Thoracic aorta (tissue), 2 donors: ENCODE measurements at places on chromosomes 13 and 19.

DNA sequence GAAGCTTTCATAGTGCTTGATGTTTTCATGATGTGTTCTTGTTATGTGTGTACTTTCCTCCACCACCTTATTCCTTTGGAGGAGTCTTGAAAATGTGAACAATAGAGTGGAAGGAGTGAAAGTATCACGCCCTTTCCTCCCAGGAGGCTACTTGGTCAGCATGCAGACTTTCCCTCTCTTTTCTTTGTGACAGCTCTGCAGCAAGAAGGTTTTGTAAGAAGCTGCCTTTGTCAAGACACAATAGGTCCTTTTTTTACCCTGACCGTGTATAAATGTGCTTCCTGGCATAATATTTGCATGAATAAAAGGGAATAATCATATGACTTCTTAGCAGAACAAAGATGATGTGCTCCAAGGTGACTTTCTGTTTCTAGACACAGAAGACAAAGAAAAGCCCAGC, 882.6 kb upstream of the SLITRK5 start:
- DNase-seq = no peak

DNA sequence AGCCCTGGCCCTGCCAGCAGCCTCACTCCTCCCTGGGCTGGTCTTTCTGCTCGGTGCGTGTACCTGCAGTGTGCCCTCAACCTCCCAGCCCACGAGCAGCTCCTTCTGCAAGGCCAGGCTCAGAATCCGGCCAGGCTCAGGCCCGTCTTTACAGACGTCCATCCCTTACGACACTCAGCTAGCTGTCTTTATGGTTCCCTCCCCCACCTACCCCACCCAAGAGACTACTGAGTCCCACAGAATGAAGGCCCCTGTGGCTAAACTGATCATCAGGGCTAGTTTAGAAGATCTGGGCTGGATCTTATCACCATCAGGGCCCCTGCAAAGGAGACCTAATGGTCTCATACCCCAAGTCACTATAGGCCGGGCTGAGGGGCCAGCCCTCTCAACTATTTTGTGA, 10.7 kb downstream of the TMEM150B start:
- no peak for DNase-seq

DNA sequence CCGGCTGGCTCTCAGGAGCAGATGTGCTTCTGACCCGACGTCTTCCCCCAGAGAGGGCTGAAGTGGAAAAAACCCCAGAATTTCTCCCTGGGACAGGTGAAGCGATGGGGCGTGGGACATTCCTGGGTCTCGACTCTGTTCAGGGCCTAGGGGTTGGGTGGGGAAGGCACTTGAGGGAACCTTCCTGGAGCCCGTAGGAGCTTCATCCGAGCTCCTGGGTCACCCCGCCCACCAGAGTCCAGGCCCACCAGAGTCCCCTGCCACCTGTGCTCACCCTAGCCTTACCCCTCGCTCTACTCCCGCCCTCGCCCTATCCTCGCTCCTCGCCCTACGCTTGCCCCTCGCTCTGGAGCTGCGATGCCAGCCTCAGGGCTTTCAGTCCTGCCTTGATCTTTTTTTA, 23.2 kb downstream of the EPN1 start:
- no peak for DNase-seq

DNA sequence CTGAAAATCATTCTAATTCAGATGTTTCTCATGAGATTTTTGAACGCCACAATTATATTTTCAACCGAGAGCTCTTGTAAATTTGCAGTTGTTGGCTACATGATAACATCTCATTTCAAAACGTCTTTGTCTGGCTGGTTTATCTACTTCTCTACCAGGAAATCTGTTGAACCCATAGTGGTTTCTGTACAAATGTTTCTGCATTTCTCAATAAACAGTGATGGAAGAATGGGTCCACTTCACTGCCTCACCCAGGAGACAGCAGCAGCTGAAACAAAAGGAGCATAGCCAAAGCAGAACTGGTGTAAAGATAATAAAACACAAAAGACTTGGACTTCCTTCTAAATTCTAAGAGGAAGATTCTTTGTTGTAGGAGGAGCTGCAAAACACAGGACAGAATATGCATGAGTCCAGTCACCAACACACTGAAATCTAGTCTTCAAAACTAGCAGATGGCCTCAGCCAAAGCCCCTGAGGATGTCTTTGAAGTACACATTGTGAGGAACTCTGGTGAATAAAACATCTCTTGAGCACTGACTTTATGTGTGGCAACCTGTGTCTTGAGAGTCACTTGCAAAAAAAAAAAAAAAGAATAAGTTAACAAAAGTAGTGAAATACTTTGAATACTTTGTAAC, 68.6 kb upstream of the FGF14 start:
- DNase-seq = no peak

- DNase-seq = no peak
Measured at GRCh38 chr19:5074407-5074806, 105.5 kb downstream of the KDM4B start.

DNA sequence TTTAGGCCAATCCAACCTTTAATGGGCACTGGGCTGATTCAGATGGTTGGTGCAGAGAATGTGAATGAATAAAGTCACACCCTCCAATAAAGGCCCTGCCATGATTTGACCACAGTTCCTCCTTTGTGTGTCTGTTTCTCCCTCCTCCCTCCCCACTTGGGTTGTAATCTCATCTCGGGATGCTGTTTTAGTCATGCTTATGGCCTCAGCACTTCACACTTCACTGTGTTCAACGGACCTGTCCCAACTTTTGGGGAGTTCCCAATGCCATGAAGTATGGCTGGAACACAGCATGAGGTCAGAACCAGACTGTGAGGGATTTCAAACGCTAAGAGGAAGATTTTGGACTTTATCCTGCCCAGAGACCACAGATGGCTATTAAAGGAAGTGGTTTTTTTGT, 5.6 kb upstream of the RAB8A start:
- DNase-seq = no peak

- DNase-seq = peak; percentile 68
Measured at GRCh38 chr13:41060082-41060723, 1.1 kb upstream of the WBP4 start.

DNA sequence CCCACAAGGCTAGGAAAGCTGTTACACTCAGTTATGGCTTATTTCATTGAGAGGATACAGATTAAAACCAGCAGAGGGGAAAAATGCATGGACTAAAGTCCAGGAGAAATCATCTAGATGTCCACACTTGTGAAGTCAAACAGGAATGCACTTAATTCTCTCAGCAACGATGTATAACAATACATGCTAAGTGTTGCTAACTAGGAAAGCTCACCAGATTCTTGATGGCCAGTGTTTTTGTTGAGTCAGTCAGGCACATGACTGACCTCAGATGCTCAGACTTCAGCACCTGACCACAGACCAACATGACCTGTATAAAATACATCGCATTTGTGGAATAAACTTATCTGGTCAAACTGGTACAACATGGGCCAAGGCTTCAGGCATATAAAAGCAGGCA, 470.2 kb upstream of the PRR20A start:
- no peak for DNase-seq

DNA sequence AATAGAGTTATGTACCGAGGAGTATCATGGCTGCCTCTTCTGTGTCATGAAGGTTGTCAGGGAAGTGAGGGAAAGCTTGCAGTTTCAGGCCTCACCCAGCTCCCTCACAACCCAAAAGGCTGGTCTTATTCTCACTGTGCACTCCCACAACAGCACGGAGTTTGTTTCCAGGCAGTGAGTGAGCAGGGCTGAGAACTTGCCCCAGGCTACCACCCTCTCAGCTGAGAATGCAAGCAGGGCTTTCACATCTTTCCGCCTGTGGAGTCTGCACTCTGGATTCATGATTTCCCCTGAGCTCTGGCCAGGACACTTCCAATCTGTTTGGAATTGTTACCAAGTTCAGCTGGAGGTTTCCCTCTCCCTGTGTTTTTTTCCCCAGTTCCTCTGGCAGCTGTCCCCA, 2284.7 kb upstream of the PCDH20 start:
- no peak for DNase-seq
